ENCODE measurements at places on chromosomes 6 and 20.

GRCh38 chr6:169212436-169212835 lies 41.2 kb downstream of the THBS2 start:
- DNase-seq: no peak

- DNase-seq: no peak
These were observed 816 bp downstream of the NPEPL1 start for GRCh38 chr20:58693226-58694006.

- peak; percentile 1 for DNase-seq
These were observed 703.4 kb downstream of the EPHA7 start for GRCh38 chr6:92715991-92716390.

DNA sequence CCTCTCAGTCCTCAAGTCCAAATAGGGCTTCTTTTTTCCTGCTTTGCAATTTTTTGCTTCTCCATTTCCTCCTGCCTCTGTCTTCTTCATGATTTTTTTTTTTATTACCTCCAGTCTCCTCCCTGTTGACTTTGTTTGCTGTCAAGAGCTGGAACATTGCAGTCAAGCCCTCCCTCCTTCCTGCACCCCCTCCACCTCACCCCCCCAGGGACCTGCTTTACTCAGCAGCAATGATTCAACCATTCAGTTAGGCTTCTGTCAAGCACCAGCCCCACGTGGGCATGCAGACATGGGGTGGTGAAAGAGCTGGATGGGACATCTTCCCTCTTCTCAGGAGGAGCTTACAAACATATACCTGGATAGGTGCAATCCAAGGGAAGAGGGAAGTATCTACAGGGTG lies 142.4 kb downstream of the LRFN2 start:
- no peak for DNase-seq

- no peak for DNase-seq
These were observed 84.4 kb downstream of the SAMD3 start for GRCh38 chr6:130138116-130138908.

GRCh38 chr6:91886183-91886795 lies 1299.4 kb upstream of the MAP3K7 start:
- no peak for DNase-seq
